ENCODE measurements at places on chromosomes 12 and 14.
A peak's percentile ranks its signal among the peaks of the same experiment; 100 is the strongest.

DNA sequence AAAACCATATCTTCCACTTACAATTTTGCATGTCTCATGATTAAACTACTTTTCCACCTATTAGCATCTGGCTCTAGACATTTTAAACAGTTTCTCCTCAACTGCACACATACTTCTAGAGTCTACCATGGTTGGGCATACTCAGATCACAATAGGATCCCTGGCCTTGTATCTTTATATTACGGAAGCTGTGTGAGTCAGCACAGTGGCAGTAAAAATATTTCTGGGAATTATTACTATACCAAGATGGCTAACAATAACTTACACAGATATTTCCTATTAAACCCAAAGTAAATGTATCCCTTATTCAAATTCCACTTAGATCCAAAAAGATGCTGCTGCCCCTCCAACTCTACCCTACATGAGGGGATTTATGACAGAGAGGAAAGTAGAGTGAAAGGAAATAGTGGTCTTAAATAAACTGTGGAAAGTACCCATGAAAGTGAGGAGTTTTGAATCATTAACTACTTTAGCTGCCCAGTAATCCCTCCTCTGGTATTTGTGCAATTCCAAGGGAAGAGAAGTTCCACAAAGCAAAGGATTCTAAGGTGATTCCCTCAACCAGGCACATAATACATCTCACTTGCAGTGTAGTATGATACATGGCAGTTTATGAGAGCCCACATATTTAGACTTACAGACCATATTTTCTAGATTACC is 14.0 kb upstream of the CPSF6 start:
- no peak for DNase-seq

DNA sequence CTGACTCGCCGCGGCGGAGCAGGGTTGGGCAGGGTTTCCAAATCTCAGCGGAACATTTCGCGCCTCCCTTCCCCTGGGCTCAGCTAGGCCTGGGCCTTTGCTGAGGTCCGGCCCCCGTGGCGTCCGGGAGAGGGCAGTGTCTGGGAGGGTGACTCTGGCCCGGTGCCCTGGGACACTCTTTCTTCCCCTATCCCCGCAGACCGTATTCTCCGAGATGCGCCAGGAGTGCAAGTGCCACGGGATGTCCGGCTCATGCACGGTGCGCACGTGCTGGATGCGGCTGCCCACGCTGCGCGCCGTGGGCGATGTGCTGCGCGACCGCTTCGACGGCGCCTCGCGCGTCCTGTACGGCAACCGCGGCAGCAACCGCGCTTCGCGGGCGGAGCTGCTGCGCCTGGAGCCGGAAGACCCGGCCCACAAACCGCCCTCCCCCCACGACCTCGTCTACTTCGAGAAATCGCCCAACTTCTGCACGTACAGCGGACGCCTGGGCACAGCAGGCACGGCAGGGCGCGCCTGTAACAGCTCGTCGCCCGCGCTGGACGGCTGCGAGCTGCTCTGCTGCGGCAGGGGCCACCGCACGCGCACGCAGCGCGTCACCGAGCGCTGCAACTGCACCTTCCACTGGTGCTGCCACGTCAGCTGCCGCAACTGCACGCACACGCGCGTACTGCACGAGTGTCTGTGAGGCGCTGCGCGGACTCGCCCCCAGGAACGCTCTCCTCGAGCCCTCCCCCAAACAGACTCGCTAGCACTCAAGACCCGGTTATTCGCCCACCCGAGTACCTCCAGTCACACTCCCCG is 3.0 kb downstream of the WNT1 start:
- no peak for DNase-seq

- DNase-seq = no peak
These were observed 536 bp downstream of the PARPBP start for GRCh38 chr12:102120564-102120873.

- DNase-seq = no peak
These were observed 7.2 kb downstream of the ERC1 start for GRCh38 chr12:998020-998874.

- DNase-seq = no peak
These were observed 146.1 kb downstream of the KITLG start for GRCh38 chr12:88433997-88434703.

- DNase-seq = peak; percentile 71
These were observed 9.6 kb downstream of the PTPN6 start for GRCh38 chr12:6960593-6961277.

GRCh38 chr12:4174417-4174816 is 99.1 kb upstream of the CCND2 start:
- no peak for DNase-seq

GRCh38 chr12:12176402-12176801 is 90.4 kb downstream of the LRP6 start:
- no peak for DNase-seq

DNA sequence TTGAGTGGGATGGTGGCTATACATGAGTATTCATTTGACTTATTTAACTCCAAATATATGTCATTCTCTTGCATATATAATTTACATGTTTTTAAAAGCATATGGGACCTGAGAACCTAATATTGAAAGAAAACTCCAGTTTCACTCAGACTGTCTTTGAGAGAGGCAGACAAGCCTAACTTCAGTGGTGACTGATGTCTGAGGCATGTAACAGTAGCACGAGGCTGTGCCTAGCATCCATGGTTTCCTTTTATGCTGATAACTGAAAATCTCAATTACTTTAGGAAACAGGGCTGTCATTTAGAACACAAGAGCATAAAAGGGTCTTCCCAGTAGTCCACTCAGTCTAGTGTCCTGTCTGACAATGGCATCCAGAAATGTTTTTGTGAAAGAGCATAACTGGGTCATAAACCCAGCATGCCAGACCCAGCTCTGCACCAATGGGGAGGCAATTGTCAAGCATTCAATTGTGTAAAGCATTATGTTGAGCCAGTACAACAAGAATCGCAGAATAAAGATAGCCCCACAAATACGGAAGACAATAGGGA is 24.3 kb downstream of the MAPK1IP1L start:
- DNase-seq = no peak

DNA sequence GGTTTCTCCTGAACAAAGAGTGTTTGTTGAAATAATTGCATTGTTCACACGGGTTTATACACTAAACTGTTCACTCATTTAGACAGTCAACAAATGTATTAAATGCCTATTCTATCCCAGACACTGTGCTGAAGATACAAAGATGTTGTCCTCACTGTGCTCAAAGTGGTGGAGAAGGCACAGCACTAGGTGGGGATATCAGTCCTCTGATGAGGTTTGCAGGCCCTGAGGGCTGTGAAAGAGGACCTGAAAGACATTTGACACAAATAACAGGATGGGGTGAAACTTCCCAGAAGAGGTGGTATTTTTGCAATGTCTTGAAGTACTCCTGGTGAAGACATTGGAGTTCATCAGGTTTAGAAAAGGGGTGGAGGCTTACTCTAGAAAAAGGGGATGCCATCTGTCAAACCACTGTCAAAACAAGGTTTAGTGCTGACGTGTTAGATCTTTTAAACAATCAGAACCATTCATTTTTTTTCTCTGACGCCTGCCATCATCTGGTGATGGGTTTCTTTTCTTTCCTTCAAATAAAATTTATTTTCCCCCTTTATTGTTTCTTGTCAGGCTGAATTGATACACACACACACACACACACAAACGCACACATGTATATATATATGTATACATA is 69.5 kb downstream of the ACSS3 start:
- no peak for DNase-seq

GRCh38 chr12:38490073-38490472 is 173.5 kb downstream of the ALG10B start:
- DNase-seq = no peak

- no peak for DNase-seq
These were observed 74.7 kb upstream of the EVL start for GRCh38 chr14:99990268-99991170.

DNA sequence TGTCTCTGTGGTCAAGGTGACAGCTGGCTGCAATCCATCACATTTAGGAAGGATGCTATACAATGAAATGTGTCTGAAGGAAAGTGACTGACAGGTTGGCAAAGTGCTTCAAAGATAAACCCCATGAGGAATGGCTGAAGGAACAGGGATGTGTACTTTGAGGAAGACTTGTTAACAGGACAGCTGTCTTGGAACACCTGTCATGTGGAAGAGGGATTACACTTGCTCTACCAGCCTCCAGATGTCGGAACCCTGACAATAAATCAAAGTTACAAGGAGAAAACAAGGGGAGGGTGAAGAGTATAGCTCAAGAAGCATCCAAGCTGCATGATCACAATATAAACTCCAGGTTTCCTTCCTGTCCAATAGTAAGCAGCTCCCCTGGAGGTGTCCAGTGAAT is 147.8 kb upstream of the TMCC3 start:
- no peak for DNase-seq

- DNase-seq = no peak
These were observed 56.8 kb downstream of the GNG2 start for GRCh38 chr14:51917193-51917592.

- no peak for DNase-seq
These were observed 20.0 kb upstream of the HIF1A start for GRCh38 chr14:61675291-61675690.

- DNase-seq = no peak
These were observed 77.2 kb downstream of the CCDC92 start for GRCh38 chr12:123895451-123895850.

GRCh38 chr14:76405627-76406026 is 29.7 kb downstream of the ESRRB start:
- DNase-seq = no peak

DNA sequence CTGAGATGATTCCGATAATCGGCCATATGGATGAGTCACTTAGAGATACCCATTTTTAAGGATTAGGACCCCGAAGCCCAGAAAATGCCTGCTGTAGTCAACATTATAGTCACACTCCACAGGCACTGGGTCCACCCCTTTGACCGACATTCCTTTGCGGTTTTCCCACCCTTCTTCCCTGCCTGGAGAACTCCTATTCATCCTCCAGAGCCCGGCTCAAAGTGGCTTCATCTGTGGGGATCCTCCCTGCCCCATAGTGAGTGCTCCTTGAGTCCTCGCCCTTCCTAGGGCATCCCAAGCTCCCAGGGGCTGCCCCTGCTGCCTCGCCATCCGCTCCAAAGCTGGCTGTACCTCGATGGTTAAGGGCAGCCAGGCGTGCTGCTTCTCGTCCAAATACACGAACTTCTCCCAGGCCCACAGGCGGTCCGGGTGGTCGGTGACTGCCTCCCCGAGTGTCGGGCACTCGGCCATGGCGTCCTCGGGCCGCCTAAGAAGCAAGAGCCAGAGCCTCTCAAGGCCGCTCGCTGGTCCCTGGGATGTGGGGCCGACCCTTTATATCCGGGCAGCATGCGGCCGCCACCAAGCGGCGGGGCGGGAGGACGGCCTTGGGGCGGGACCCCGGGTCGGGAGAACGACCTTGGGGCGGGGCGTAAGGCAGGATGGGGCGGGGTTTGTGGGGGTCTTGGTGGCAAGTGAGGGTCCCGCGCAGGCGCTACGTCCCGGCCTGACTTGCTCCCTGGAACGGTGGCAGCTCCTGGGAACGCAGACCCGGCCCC is at the start of gene TCL1A:
Gene TCL1A (minus strand): TSS at position 530 of the 776 bp plus-strand sequence. CDS start 59 bp downstream, at position 471.
- no peak for DNase-seq

DNA sequence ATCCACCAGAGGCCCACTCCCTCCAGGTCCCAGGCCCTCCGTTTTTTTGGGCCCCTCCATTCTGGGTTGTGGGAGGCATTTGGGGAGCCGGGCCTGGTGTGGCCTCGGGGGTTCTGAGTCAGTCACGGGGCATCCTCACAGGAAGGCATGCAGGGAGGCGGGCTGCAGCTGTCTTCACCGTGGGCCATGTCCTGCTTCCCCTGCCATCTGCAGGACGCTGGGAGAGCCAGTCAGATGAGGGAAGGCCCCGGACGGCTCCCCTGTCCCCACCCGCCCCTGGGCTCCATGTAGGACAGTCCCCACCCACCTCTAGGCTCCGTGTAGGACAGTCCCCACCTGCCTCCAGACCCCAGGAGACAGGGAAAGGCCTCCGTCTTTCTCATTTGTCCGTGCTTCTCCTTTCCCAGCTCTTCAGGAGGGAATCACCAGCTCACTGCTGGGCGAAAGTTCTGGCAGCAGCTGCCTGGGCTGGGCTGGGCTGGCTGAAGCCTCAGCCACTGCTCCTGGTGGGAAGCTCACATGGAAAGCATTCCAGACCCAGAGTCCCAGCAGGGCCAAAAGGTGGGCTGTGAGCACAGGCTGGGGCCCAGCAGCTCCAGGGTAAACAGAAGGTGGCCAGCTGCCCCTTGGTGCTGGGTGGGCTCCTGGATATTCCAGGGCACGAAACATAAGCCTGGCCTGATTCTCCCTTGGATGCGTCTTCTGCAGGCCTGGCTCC is 217.8 kb downstream of the KIF26A start:
- DNase-seq = peak; percentile 41

- no peak for DNase-seq
These were observed 2.1 kb downstream of the SLC7A7 start for GRCh38 chr14:22813145-22813544.

DNA sequence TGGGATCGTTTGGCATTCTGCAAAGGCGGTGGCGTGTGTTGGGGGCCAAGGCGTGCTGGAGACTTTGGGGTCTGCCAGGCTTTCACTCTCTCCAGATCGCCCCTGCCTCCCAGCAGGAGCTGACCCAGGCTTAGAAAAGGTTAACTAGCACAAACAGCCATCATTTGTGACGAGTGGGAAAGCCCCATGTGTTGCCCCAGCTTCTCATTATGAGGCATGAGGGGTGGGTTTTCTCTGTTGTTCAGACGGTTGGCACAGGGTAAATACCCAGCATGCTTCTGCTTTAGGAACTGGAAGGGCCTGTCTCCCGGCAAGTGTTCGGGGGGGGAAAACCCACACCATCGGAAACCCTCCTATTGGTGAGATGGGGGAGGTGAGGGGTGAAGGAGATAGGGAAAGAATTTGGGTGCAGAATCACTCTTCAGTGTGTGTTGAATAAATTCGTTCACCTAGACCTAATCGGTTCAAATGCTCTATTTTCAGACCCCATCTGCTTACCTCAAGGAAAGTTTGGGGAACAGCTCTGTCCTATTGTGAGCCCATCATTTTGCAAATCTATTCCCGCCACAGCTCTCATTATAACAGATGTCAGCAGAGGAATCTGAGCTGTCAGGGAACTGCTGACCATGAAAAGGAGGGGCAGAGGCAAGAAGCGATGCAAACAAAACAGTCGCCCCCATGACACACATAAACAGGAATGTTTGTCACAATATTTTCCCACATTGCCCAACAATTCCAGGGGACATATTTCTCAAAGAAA is 34.7 kb upstream of the C12orf42 start:
- DNase-seq = no peak

Measured in activated naive CD4-positive, alpha-beta T cell treated with anti-CD3 and anti-CD28 coated beads, Interleukin-2, amount 50 U/mL, for 72 hours (primary cell).